ENCODE measurements at places on chromosomes 5 and 9.
A peak's percentile ranks its signal among the peaks of the same experiment; 100 is the strongest.

GRCh38 chr9:8728910-8729309, 929.3 kb upstream of the DMAC1 start:
- DNase-seq = no peak

- no peak for DNase-seq
Observed at GRCh38 chr9:121299467-121300282, 31.7 kb downstream of the GSN start.

DNA sequence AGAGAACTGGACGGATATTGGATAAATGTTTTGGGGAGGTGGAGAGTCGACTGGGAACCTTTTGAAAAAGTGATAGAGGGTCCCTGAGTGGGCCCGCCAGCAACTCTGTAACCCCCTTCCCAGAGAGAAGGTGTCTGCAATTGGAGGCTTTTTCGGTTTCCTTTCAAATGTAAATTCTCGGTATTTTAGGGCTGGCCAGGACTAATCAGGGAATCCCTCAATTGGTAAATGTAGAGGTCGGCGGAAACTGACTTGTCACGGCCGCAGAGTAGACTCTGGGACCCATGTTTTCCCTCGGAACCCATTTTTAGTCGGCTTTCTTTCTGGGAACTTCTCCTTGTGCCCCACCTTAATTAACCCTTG, 524 bp downstream of the CCNB1 start:
- no peak for DNase-seq

DNA sequence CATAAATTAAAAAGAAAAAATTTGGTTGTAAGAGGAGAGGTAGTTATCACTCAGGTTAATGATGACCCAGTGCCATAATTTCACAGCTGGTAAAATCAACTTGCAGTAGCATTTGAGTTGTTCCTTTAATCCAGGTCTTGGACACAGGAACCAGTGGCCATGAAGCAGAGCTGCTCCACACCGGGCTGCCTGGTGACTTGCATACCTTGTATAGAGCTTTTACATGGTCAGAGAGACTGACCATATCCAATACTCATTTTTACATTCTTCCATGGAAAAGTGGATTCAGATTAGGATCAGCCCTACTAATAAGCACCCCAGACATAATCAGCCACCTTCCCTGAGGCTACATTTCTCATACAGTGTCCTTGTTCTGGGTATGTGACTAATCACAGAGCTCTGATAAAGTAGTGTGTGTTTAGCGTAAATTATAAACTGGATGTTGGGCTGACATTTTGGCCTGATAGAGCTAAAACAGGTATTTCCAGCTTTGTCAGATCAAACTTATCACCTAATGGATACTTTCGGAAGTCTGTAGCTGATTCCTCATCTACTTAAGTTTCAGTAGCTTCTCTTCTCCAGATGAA, 77.0 kb upstream of the ZSWIM6 start:
- no peak for DNase-seq

DNA sequence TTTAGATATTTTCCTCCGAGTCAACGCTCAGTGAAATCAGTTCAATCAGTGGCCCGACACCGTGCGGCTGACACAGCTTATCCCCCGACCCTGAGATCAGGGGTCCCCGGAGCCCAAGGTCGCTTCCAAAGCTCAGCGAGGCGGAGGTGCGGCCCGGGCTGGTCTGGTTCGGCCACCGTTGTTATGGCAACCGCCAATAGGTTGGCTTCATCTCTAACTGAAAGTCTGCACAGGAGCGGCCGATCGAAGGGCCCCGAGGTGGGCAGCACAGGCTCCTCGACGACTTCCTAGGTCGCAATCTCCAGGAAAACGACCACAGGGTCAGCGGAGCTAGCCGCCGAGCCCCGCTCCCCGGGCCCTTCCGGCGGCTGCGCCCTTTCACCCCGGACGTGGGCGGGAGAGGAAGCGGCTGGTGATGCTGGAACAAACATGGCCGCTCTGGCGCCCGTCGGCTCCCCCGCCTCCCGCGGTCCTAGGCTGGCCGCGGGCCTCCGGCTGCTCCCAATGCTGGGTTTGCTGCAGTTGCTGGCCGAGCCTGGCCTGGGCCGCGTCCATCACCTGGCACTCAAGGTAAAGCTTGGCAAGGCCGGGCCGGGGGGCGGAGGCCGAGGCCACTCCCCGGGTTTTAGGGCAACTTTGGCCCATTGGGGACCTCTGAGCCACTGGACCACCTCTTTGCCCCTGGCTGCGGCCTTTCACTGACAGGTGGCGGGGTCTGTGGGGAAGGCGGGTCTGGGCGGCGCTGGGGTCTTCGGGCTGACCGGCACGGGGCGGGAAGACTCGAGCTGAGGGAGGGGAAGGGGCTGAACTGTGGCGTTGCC, at the start of gene GPR107:
Gene GPR107 (plus strand): TSS at position 403 of the 821 bp plus-strand sequence. CDS start 27 bp downstream, at position 430.
- peak; percentile 51 for DNase-seq

- DNase-seq = peak; percentile 54
Observed at GRCh38 chr9:110257097-110257841, 962 bp upstream of the TXN start.

- no peak for DNase-seq
Observed at GRCh38 chr5:142382186-142382585, 57.4 kb upstream of the SPRY4 start.

DNA sequence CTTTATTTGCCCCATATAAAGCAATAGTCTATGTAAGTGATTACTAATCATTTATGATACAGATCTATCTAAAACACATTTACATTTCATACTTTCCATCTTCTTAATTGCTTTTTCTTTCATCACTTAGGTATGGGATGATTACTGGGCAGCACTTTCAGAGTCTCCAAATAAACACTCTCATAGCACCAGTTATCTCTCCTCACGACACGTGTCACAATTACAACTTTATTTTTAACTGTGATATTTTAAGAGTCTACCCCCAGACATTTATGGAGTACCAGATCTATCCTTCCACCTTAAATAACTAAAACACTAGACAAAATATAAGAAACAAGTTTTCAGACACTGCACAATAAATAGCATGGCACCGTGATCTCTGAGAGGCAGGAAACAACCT, 32.9 kb downstream of the HOMER1 start:
- no peak for DNase-seq

DNA sequence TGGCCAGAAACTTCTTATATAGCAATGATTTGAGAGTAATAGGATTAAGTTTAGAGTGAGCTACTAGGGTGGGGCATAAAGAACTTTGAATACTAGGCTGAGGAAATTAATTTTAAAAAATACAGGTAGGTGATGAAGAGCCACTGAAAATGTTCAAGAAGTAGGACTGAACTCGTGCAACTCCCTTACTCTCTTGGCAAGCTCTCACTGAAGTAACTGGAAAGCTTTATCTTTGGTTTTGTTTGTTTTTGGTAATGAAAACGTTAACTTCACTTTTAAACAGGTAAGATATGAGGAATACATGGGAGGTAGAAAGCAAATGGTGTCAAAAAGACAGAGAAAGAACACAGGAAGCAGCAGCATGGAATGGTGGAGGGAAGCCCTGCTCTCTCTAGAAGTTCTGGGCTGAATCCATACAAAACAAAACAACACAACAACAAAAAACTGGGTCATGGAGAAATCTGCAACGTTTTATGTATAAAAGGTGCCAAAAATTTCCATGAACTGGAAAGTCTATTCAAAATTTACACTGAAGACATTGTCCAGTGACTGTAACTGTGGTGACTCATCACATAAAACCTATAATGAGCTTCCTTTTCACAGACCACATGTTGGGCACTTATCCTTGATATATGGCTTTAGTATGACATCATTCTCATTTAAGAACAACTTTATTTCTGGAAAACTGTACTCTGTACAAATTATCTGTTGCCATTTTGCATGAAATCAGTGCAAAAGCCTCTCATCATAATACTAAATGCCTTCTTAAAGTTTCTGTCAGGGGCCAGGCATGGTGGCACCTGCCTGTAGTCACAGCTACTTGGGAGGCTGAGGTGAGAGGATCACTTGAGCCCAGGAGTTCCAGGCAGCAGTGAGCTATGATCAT, 91.2 kb upstream of the CHD1 start:
- DNase-seq = peak; percentile 75

DNA sequence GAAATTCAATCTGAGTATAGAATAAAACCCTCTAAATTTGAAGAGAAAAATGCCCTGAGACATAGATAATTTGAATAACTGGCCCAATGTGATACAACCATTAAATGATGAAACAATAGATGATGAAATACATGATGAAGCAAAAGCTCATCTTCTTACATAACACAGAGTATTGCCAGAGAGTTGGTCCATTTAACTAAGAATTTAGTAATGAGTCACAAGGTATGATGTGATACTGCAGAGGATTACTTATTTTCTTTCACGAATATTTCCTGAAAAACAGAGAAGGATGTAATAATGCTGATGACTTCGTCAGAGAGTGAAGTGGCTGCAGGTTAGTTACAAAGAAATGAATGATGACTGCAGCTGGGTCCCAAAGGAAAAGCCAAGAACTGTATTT, 379.3 kb downstream of the CDH12 start:
- no peak for DNase-seq

DNA sequence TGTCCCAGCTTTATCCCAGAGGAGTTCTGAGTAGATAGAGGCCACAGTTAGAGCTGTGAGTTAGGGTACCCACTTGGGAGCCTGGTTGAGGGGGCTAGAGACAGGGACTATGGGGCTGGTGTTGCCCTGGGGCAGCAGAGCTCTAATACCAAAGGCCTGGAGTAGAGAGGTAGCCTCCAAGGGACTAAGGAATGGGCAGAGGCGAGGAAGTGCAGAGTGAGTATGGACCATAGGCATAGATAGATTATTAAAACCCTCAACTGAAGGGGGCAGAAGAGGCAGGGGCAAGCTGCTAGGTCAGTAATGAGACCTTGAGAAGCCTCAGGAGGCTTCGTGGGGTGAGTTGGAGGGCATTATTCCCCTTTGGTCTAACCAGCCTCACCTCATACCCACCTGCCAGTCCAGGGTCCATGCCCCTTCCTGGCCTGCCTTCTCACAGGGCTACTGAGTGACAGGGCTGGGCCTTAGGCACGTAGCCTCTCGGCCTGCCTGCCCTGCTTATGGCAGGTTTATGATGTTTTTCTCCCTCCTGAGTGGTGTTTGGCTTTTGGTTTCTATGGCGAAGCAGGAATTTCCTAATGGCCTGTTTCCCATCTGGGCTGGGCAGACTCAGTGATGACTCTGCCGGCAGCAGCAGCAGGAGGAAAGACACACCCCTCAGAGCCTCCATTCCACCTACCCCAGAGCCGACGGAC, 8.0 kb downstream of the PDLIM4 start:
- DNase-seq = peak; percentile 82

GRCh38 chr5:105529851-105530250, 1967.3 kb upstream of the NUDT12 start:
- DNase-seq = no peak

GRCh38 chr5:138018849-138019248, 14.0 kb downstream of the FAM13B start:
- DNase-seq = no peak

GRCh38 chr9:79633558-79633957, 61.8 kb downstream of the TLE4 start:
- no peak for DNase-seq

GRCh38 chr5:146302406-146302805, 36.2 kb upstream of the POU4F3 start:
- DNase-seq = no peak

- DNase-seq = no peak
Observed at GRCh38 chr9:36129139-36129538, 7.4 kb upstream of the GLIPR2 start.

DNA sequence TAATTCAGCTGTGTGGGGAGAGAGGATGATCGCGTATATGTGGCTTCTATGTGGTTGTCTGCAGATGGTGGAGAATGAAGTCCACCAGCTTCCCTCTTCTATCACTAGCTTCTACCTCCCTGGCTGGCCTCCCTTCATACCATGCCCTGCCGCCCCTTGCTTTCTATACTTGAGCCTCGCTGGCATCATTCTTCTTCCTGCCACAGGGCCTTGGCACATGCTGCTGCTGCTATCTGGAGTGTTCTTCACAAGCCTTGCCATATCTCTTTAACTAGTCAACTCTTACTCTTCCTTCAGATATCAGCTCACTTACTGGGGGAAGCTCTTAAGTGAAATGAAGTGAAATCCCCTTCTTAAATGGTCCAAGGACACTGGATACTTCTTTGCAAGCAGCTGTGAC, 100.4 kb downstream of the FGF1 start:
- no peak for DNase-seq

- no peak for DNase-seq
Observed at GRCh38 chr5:39223565-39224156, 4.3 kb upstream of the FYB1 start.

DNA sequence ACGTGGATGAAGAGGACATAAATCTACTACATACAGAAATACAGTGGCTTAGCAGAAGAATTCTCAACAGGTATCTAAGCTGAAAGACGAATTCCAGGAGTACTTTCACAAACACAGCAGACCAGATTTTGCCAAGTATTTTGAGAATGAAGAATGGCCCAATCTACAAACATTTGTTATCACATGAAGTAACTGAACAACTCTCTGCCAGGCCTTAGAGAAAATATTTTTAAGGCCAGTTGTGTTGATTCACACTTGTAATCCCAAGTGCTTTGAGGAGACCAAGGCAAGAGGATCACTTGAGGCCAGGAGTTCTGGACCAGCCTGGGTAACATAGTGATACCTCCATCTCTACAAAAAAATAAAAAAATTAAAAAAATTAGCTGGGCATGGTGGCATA, 14.3 kb downstream of the AGTPBP1 start:
- DNase-seq = no peak

- DNase-seq = no peak
Observed at GRCh38 chr9:94843134-94843533, 116.6 kb downstream of the AOPEP start.

- DNase-seq = no peak
Observed at GRCh38 chr9:135514342-135515082, 6.7 kb upstream of the LCN1 start.

DNA sequence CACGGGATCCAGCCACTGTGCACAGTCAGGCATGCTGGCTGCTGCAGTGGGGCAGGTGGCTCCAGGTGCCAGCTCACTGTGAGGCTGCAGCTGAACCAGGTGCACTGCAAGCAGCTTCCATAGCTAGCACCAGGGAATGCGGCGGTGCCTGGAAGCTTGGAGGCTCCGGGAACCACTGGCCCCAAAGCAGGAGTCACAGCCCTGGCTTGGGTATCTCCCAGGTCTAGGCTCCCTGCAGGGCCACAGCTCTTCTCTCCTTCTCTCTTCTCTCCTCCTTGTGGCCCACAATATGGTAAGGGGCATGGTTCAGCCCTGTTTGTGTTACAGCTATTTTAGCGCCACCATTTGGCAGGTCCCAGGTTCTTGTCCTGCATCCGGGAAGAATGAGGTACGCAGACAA, 6.7 kb upstream of the MTMR12 start:
- no peak for DNase-seq

GRCh38 chr5:14702238-14702839, 37.8 kb downstream of the OTULIN start:
- no peak for DNase-seq

- no peak for DNase-seq
Observed at GRCh38 chr9:131692612-131693562, 47.0 kb downstream of the RAPGEF1 start.

GRCh38 chr5:96652769-96653454, 9.3 kb upstream of the CAST start:
- no peak for DNase-seq

Measured in skin of body (tissue), 3 donors.